Amniotic stem cell (primary cell): ENCODE measurements at places on chromosomes 6 and 20.

- DNase-seq, result no peak
These were observed 33.4 kb upstream of the AAR2 start for GRCh38 chr20:36202891-36203338.

- DNase-seq, result no peak
These were observed 18.8 kb upstream of the EZR start for GRCh38 chr6:158837684-158838625.

GRCh38 chr6:71333697-71334096, 45.1 kb downstream of the OGFRL1 start:
- peak; percentile 45 for DNase-seq

GRCh38 chr6:54335871-54336270, 27.6 kb downstream of the TINAG start:
- DNase-seq, result peak; percentile 75

GRCh38 chr20:2859330-2860121, 13.8 kb upstream of the PTPRA start:
- no peak for DNase-seq

DNA sequence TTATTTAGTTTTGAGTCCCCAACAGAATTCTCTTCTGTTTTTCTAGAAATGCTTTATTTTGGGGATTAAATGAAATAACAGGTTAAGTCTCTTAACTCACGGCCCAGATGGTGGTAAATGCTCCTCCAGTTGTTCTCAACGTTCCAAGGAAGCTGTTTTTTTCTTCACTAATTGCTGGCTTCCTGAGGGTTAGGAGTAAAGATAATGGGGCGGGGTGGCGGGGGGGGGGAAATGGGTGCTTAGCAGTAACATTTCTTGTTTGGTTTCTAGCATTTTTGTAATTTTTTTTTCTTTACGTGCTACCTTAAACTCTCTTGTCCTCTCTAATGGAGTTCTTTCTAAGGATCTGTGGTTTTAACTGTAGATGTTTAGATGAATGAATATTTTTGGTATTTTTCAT, 2.2 kb downstream of the SRSF3 start:
- DNase-seq, result no peak

DNA sequence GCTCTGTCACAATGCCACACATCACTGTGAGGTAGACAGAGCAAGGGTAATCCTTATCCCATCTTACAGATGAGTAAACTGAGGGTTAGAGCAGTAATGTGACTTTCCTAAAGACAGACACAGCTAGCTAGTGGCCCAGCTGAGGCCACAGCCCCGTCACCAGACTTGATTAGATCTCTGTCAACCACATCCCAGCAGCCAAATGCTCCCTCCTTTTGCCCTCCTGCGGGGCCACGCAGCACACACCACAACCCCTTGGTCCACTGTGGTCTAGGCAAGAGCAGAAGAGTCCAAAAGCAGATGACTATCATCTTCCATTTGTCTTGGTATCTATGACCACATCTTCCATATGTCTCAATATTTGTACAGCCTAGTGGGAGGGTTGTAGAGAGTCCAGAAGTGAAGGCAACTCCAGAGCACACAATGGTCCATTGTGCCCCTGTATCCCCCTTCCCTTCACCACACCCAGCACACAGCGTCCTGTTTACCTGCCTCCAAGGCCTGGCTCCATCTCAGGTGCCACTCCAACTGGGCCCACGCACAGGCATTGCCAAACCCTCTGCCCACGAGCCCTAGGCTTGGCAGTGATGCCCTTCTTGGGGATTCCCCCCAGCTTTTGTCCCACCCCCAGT, 47.1 kb upstream of the FOXP4 start:
- DNase-seq, result no peak

DNA sequence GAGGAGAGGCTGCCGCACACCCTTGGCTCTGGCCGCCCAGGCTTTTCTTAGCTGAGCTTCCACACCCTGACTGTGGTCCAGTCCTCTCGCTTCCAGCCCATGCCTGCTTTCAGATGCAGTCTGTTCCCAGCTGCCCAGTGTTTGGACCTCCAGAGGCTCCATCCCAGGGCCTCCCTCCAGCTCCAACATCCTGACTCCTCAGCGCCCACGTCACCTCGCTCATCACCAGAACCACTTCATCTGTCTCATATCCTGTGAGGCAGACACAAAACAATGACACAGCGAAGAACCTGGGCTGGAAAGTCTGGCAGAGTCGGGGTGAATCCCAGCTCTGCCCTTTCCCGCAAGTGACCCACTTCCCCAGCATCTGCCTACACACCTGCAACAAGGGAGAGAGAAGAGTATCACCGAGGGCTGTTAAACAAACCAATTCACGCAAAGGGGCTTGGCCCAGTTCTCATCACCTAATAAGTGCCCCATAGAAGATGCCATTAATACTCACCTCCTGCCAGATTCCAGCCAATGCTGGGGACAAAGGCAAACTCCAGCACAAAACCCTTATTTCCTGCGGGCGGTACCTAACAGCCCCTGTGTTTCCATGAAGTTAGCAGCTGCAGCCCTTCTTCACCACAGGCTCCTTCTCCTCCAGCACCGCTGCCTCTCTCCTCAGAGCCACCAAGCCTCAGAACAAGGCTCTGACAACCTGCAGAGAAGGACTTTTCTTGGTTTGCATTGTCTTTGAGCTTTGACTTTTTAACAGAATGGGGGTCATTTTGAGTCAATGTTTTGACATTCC, 133.4 kb upstream of the CDH4 start:
- DNase-seq, result no peak

- no peak for DNase-seq
These were observed 127.9 kb downstream of the COL19A1 start for GRCh38 chr6:69994251-69994650.

GRCh38 chr6:71107911-71108420, 151.1 kb upstream of the B3GAT2 start:
- DNase-seq, result peak; percentile 1

DNA sequence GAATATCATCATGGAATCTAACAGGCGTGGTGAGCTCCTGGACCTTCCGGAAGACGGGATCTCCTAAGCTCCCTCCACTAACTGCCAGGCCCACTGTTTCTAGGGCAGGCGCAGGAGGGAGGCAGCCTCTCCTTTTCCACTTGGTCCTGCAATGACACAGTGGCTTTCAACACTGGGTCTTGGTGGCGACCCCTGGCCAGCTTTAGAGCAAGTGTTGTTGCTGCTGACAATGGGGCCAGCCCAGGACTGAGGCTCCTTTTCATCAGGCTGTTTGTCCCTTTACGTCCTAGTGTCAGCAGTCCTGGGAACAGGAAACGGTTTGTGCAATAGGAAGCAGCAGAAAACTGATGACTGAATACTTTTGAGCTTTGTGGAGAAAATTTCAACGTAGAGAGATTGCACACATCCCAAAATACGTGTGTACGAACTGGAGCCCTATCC, 9.7 kb upstream of the QKI start:
- no peak for DNase-seq

DNA sequence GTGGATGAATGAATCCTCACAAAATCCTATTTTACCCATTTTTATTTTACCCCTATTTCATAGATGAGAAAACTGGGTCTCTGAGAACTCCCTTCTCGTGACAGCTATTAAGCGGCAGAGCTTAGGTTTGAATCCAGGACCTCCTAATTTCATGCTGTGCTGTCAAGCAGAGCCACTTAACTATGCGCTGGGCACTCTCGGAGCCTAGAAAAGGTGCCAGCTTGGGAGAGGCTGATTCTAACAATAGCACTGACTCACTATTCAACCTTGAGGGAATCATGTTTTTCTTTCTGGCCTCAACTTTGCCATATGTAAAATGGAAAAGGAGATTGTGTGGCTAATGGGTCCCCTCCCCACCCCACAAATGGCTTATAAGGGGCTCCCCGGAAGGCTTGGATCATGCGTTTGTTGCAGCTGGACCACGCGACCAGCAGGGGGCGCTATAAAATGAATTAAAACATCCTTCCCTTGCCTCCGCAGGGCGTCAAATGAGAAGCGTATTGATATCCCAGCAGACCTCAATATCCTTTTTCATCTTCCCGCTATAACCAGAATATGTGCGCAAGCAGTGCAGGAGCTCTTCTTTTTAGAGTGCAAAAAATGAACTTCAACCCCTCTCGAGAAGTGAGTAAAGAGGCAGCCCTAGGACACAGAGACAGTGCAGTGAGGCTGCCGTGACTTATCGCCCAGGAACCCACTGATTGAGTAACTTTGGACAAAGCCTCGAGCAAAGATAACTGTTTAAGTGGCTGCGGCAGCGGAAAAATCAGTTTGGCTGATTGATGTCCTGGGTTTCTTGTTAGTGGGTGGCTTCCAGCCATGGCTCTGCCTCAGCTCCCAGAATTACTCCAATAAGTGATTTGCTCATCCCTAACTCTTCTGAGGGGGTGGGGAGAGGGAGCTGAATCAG, 12.8 kb upstream of the PDYN start:
- DNase-seq, result no peak
